ENCODE measurements at places on chromosomes 2 and 18.

GRCh38 chr2:239401881-239402233, 1.0 kb upstream of the HDAC4 start:
- DNase-seq = no peak

- no peak for DNase-seq
Measured at GRCh38 chr2:201254081-201254730, 6.1 kb upstream of the CASP8 start.

- DNase-seq = no peak
Measured at GRCh38 chr2:146978577-146979555, 866.0 kb upstream of the ACVR2A start.

GRCh38 chr2:168188002-168188401, 59.4 kb downstream of the STK39 start:
- DNase-seq = no peak

DNA sequence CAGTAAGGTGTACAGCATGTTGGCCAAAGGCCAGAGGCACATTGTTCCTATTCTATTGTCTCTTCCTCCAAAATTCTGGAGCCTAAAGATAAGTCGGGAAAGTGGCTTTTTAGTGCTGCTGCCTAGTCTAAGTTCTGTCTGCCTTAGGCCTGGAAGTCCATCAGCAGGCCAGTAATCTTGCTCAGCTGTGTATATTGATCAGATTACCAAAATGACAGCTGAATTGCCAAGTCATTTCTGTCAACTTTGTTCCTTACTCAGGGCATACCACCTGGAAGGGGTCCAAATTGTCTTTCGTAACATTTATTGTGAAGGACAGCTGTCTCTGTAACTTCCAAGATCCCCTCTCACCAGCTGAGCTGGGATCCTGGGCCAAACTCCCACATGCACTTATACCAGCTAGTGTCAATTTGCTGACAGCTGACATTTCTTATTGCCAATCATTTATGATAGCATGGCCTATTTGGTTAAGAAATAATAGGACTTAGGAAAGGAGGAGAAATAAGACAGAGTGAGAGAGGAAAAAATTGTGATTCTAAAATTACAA, 116.8 kb upstream of the FSHR start:
- DNase-seq = no peak

DNA sequence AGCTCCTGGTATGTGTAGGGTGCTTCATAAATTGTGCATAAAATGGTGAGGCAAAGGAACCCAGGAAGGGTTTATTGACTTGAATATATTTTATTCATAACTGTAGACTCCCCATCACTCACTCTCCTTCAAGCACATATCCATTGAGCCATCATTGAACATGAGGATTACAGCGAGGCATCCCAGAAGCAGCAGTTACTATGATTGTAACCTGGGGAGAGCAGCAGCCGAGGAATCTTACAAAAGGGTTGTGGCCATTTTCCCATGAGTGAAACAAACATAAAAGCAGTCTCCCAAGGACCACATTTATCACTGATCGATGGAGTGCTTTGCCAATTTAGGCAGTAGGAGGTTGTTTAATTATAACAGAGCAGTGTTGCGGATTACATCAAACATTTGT, 183.4 kb downstream of the NCK2 start:
- DNase-seq = no peak

DNA sequence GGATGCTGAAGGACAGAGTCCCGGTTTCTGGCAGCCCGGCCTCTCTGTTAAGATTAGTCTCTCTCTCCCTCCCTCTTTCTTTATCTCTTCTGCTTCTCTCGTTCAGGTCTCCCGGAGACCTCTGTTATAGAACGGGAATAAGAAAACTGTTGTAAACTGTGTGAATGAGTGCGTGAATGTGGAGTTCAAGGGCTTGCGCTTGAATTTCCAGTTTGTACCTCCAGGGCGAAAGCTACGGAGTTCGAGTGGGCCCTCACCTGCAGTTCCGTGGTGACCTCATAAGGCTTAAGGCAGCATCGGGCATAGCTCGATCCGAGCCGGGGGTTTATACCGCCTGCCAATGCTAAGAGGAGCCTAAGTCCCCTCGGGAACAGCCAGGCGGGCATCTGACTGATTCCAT, 26.4 kb downstream of the SKA1 start:
- no peak for DNase-seq

DNA sequence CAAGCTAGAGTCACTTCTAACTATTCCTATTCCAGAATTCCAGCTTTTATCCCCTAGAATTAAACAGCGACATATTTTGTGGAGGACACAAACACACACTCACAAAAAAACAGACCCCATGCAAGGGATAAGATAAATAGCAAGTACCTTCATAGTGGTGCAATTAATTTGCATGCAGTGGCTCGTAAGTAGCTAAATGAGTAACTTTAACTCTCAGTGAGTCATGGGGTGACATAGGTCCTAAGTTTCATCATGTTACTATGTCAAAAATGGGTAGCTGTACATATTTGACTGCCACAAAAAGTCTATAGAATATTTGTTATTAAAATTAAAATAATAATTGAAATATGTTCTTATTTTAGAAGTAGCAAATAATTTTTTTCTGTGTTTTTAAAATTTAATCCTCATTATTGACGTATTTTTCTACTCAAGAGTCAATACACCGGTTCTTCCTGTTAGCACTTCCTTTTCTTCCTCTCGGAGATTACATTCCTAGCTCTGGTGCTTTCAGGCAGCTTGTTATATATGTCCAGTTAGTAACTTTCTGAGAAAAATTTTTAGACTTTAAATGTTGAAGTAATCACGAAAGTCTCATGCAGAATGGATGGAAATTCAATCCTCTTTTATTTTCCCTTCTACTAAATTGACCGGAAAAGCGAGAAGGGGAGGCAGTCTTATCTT, 247.0 kb downstream of the KCNH7 start:
- no peak for DNase-seq

GRCh38 chr2:143121079-143121478, 8.1 kb upstream of the ARHGAP15 start:
- no peak for DNase-seq

- no peak for DNase-seq
Measured at GRCh38 chr2:100971221-100971620, 30.9 kb upstream of the RPL31 start.
